T-helper 9 cell (primary cell): ENCODE measurements at places on chromosomes 16 and 17.

- no peak for DNase-seq
Observed at GRCh38 chr16:19908921-19909320, 24.3 kb upstream of the GPRC5B start.

- no peak for DNase-seq
Observed at GRCh38 chr17:6204203-6204722, 134.1 kb downstream of the WSCD1 start.

DNA sequence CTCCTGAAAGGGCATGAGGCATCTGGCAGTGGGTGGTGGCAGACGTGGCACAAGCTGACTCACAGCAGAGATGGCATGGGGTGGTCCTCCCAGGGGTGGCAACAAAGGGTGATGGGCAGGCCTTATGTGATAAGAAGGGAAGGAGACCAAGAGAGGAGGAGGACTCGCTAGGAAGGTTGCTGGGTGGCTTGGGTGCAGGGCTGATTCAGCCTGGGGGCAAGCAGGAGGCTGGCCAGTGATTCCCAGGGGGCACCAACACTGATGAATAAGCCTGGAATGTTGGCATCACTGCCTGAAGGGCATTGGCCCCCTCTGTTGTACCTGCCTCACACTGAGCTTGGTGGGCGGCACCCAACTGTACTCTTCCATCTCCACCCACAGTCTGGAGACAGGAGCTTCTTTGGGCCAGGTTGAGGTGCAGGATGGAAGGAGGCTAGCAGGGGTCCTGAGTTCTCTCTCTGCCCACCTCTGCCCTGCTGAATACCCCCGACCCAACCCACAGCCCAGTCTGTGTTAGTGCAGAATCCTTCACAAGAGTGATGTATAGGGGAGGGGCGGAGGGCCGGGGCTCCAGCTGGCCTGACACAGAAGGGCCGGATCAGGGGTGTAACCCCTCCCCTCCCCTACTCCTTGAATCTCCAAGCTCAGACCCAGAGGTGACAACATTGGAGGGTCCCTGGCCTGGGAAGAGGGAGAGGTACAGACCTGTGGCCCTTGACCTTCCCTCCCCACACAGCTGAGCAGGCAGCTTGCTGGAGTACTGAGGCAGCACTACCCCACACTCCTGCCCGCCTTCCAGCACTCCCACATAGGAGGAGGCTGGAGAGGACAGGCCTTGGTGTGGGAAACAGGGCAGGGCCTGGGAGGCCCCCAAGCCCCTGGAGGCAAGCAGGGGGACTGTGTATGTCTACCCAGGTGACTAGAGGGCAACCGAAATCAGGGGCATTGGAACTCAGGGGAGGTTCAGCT, 2.6 kb downstream of the STAC2 start:
- no peak for DNase-seq

DNA sequence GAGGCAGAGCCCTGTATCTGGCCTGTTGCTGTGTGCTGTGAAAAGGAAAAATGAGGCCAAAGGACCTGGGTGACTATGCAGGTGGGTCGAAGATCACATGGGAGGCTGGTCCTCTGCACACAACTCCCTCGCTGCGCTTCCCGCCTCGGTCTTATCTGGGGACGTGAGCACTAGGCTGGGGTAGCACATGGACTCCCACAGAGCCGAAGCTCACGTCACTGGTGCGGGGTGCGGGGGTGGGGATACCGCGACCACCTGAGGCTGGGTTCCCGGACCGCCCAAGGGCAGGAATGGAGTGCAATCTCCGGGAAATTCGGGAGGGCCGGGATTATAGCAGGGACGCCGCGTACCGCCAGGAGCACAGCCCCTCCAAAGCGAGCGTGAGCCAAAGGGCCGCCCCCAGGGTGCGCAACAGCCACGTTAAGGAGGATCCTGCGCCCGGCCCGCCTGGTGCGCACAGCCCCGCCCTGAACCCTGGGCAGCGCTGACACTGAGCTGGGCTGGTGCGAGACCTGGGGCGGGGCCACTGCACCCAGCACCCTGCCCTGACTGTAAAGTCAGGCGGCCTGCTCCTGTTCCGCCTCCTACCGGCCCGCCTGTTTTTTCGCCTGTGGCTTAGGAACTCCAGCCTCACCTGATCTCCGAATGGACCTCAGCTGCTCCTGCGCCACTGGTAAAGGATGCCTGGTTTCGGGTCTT, 4.8 kb downstream of the MT1A start:
- peak; percentile 57 for DNase-seq

DNA sequence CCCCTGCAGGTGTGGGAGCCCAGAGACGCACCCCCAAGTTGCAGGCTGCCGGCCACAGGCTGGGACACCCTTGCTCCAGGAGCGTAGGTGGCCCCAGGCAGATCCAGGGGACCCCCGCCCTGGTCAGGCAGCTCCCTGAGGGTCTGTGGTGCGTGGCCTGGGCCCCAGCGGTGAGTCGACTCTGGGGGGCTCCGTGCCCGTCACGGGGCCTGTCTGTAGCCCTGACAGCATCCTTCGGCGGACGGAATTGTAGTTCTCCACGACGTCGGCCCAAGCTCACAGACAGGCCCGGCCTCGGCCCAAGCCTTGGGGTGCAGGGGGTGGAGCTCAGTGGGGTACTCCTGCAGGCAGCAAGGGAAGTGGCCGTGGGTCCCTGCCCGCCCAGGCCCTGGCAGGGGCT, 82.9 kb downstream of the LMF1 start:
- DNase-seq: no peak

DNA sequence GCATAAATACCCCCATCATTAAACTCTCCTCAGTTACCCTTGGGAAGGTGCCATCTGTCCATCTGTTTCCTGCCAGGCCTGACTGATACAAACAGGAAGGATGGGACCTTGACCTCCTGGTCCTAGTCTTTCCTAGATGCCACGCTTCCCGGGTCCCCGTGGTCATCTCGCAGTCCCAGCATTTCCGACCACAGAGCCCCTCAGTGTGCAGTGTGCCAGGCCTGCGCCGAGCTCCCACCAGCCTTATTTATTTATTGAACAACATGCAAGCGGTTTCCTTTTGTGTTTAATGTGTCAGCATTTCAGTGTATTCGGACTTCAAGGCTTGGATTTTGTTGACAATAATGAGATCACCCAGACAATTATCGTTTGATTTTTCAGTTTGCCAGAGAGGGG, 45.6 kb upstream of the NKD1 start:
- DNase-seq: no peak

DNA sequence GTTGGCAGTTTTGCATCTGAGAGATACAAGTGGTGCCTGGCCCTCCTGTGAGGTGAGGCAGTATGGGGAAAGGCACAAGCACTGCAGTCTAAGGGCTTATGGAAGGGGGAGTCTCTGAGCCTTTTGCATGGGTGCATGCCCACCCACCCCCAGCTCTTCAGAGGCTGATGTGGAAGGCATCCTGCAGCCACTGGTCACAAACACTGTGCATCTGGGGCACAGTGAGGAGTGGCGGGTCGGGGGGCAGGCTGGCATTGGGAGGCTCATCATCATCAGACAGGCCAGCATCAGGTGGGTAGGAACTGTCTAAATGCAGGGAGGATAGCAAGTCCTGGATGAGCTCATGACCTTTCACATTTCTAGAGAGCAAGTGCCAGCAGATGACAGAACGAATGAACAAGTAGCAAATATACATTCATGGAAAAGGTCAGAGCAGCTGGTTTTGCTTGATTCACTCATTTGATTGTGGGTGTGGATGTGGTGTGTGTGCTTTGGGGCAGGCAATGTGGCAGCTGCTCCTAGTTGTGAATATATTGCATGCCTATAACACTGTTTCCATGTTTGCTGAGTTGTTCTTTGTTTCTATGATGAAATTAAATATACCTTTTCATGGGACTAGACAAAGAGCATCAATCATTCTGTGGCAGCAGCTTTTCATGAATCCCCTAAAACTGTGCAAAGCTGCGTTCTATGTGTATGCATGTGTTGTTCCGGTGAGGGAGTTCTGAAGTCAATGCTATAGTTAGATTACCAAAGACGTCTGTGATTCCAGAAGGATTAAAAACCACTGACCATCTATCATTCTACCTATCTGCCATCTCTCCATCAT, 29.2 kb downstream of the TRIM25 start:
- DNase-seq: no peak

DNA sequence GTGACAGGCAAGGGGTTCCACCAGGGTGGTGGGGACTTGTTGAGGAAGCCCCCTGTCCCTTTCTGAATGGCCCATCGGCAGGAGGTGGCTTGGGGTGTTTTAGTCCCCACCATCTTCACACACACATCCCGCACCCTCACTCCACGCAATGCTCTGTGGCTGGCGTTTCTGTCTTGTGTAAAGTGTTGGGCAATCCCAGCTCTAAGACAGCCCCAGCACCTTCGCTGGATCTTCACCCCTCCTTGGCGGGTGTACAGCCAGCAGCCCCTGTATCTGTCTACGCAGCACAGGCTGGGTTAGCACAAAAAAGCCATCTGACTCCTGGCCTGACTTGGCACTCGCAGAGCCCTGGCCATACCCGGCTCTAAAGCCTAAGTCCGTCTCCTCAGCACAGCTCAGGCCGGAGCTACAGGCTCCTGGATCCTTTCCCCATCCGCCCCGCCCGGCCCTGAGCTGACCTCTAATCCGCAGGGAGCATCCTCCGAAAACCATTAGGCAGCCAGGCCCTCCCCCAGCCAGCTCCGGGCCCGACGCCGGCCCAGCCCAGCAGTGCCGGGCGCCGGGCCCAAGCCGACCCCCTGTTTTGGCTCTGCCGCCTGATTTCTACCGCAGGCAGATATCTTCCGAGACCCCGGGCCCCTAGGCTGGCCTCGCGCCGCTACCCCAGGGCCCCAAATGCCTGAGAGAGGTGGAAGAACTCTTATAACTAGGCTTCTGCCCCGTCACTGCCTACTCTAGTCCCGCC, 42.4 kb upstream of the TAC4 start:
- DNase-seq: no peak

DNA sequence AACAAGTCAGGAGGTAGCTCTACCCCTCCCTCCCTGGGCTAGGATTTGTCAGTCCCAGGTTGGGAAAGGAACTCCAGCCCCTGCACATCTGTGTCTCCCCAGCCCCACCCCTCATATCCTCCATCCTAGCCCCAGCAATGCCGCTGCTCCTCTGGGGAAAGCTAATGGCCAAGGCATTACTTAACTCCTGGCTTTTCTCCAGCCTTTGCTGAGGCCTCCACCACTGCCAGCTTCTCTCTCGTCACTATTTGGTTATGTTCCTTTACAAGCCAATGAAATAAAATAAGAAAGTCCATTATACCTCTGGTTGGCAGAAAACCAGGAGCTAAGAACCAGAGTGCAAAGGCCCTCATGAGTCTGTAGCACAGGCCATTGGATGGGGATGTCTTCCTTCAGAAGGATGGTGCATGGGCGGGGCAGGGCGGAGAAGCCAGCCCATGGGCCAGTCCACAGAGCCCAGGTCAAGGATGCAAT, 171.0 kb downstream of the CCDC182 start:
- DNase-seq: no peak

- DNase-seq: no peak
Observed at GRCh38 chr17:73200476-73200875, 7.6 kb downstream of the COG1 start.

DNA sequence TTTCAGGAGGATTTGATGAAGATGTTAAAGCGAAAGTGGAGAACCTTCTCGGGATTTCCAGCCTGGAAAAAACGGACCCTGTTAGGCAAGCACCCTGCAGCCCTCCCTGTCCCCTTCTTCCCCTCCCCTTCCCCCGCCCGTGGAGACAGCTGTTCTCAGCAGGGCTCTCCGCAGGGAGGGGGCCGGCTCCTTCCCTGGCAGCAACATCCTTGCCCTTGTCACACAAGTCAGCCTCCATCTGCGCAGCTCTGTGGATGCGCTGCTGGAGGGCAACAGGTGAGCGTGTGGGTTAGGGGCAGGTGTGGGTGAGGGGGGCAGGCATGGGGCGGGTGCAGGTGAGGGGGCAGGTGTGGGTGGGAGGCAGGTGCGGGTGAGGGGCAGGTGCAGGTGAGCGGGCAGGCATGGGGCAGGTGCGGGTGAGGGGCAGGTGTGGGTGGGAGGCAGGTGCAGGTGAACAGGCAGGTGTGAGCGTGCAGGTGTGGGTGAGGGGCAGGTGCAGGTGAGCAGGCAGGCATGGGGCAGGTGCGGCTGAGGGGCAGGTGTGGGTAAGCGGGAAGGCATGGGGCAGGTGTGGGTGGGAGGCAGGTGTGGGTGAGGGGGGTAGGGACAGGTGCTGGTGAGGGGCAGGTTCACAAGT, 9.4 kb downstream of the CYBC1 start:
- DNase-seq: no peak

DNA sequence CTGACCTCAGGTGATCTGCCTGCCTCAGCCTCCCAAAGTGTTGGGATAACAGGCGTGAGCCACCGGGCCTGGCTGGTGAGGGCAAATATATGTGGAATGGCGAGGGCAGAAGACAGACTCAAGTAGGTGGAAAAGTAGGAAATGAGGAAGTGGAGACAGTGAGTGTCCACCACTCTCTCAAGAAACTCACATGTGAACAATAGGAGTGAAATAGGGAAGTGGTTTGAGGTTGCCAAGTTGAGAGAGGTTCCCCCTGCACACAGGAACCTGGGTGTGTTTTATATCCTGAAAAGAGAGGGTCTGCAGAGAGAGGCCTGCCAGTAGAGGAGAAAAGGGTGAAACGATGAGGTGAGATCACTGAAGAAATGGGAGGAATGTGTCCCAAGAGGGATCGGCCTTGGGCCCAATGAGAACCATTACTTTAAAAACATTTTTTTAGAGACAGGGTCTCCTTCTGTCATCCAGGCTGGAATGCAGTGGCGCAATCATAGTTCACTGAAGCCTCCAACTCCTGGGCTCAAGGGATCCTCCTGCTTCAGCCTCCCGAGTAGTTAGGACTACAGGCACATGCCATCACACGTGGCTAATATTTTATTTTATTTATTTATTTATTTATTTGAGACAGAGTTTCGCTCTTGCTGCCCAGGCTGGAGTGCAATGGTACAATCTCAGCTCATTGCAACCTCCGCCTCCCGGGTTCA, 17.1 kb upstream of the CORO1A start:
- no peak for DNase-seq

DNA sequence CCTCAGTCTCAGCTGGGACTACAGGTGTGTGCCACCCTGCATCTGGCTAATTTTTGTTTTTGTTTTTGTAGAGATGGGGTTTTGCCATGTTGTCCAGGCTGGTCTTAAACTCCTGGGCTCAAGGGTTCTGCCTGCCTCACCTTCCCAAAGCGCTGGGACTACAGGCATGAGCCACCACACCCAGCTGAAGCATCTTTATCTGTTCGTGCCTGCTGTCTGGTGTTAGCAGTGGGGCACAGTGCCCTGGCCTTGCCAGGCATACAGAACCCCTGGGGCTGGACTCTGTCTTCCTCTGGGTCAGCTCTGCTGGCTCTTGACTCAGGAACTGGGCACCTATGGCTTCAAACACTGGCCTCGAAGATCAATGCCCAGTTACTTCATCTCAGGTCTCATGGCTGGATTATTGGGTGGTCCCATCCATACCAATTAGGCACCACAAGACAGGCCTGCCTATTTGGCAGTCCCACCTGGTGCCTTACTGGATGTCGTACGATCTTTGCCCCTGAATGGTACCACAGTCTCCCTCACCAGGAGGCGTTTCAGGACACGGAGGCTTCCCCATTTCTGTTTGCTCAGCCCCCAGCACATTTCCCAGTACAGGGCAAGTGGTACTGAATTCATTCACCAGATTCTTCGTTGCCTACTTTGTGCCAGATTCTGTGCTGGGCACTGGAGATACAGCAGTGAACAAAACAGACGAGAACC, 99.3 kb downstream of the RAB11FIP4 start:
- DNase-seq: no peak
